Right ventricle myocardium inferior (tissue), 1 donor: ENCODE measurements at places on chromosomes 1 and 21. TPM values are rescaled to one million over a fixed set of nuclear protein-coding genes. Genes with fewer than 3 reads are reported as not detected.
A peak's percentile ranks its signal among the peaks of the same experiment; 100 is the strongest.

DNA sequence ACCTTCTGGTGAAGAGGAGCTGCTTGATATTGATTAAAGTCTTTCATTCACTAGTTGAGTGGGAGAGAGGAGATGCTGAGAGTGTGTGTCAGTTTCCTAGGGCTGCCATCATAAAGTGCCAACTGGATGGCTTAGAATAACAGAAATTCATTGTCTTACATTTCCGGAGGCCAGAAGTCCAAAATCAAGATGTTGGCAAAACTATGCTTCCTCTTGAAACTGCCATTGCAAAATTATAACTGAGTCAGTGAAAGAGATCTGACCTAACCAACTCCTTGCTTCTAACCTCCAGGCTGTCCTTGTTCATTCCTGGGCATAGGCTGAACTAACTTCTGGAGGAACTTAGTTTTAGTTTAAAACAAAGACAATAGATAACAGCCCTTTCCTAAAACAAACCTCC is 47.1 kb downstream of the PTGS2 start:
- DNase-seq = no peak

DNA sequence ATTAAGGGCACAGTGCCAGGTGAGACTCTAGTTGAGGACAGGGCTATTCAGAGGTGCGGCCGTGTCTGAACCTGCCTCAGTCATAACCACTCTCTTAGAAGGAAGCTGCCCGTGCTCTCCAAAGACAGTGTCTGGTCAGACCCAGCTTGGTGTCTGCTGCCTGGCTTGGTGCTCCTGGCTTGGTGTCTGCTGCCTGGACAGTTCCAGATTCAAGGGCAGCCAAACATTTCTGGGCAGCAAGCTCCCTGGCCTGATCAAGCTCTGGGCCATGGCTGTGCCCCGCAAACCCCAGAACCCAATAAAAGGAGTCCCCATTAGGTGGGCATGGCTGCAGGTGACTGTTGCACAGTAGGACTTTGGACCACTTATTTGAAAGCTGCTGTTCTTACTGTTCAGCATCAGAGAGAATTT is 27.7 kb downstream of the NEK2 start:
- peak; percentile 30 for DNase-seq

DNA sequence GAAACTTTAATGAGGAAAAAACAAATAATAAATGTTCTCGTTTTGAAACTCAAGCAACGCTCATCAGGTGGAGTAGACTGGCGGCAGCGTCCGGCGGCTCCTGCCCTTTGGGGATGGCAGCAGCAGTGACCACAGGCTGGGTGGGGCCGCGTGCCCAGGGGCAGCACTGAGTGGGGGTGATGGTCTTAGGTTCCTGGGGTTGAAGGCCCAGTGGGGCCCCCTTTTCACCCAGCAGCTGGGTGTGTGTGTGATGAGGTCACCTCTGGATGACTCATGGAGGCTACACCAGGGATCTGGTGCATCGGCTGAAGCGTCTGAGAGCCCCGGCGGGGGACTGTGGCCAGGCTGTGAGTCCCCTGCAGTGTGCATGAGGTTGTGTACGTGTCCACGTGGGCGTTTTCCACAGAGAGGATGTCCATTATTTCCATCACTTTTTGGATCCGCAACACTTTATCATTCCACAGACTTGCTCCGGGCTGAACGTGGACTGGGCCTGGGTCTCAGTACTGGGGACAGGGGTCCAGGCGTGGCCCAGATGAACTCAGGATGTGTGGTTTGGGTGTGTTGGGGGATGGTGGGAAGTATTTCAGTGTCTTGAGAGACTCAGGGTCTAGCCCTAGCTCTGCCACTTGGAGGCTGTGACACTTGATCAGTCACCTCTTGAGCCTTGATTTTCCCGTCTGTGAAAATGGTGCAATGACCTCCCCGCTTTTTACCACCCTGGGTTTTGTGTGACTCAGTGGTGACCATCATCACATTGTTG is 25.6 kb downstream of the LDLRAP1 start:
- no peak for DNase-seq

GRCh38 chr1:235741294-235741693 is 91.7 kb upstream of the GNG4 start:
- no peak for DNase-seq

DNA sequence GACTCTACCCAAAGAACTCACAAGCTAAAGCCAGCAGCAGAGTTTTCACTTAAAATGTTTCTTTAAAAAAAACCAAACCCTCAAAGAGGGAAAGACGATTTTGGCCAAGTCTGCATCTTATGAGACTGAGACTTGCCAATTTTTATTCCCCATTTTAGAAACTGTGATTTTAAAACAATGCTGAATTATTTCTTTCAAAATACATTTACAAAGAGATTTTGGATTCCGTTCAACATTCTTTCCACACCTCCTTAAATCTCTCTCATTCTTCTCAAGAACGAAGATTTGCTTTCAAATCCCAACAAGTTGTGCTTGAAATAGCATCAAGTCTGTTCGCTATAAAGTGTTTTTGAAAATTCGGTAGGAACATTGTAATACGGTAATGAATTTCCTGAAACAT is 133.9 kb upstream of the VANGL1 start:
- no peak for DNase-seq

Gene AJAP1
- total RNA-seq = not detected

DNA sequence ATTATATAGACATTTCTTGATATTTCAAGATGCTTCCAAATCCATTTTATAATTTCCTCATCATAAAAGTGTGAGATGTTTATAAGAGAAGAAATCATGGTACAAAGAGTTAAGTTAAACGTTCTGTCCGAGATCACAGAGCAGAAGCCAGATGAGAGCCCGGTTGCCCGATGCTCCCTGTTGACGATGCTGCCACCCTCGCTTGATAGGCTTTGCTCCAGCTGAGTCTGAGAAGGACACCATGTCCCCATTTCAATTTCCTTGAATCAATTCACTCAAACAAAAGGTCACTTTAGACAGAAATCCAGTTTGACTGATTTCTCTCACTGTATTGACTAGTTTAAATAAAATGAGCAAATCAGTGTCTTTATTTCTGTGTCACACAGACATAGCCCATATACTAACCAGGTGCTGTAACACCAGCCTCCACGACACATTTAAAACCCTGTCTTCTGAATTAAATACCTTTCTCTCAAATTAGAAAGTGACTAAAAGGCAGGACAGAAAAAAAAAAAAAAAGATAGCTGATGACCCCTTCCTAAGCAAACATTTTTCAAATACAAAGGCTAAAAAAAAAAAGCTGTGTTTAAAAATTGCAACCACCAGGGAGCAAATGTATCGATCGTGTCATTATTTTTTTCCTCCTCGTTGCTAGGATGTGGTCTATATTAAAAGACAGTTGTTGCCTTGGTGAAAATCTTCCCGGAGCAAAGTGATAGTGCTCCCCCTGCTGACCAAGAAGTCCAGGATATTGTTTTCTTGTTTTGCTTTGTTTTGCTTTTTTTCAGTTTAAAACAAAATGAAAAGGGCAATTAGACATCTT is 35.2 kb downstream of the DNASE2B start:
- no peak for DNase-seq

Gene CHODL
- total RNA-seq = 0.14 TPM

DNA sequence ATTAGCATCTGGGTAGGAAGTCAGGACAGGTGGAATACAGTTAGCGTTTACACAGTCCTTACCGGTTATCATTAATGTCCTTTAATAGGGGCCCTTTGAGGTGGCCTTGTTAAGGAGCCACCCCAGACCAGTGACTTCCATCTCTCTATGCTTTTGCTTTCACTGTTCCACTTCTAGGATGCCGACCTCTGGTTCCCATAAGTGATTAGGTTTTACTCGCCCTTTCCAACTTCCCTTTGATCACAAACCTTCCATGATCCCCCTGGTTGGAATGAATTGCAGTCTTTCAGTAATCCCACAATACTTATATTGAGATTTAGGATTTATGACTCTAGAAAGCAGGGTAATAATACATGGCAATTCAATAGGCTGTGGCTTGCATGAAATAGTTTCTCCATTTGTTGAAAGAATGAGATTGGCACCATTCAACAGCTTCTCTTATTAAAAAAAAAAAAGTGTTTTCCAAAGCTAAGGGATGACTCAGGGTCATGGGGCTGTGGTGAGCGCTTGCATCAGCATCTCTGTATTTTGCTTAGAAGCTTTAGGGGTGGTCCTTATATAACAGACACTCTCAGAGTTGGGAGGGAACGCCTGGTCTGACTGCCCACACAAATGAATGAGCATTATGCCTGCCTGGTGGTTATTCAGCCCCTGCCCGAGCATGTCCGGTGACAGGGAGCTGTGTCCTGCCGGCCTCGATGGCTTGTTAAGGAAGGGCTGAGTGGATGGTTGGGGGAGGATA is 110.5 kb downstream of the CNIH3 start:
- no peak for DNase-seq

GRCh38 chr1:31633117-31633516 is 11.6 kb downstream of the PEF1 start:
- DNase-seq = no peak

Gene GJA8
- total RNA-seq = not detected

DNA sequence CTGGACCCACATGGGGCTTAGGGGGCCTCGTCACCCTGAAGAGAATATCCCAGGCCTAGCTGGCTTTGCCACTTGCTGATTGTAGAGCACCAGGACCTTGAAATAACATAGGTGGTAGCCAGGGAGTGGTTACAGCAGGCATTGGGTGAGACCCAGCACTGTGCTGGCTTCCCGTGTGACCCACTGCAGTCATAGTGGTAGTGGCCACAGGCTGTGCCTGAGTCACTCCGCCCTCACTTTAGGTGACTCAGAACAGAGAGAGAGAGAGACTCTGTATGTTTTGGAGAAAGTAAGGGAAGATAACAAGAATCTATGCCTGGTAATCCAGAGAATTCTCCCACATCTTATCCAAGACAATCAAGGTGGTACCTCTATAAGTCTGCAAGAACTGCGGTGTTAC is 98.7 kb upstream of the LHX8 start:
- no peak for DNase-seq

GRCh38 chr1:216731562-216731961 is 8.3 kb upstream of the ESRRG start:
- no peak for DNase-seq

Gene MTF1
- 8.1 TPM for total RNA-seq

Gene TAS1R1
- not detected for total RNA-seq

Gene ELAVL4
- total RNA-seq = not detected

Gene RAB42
- 1.6 TPM for total RNA-seq

DNA sequence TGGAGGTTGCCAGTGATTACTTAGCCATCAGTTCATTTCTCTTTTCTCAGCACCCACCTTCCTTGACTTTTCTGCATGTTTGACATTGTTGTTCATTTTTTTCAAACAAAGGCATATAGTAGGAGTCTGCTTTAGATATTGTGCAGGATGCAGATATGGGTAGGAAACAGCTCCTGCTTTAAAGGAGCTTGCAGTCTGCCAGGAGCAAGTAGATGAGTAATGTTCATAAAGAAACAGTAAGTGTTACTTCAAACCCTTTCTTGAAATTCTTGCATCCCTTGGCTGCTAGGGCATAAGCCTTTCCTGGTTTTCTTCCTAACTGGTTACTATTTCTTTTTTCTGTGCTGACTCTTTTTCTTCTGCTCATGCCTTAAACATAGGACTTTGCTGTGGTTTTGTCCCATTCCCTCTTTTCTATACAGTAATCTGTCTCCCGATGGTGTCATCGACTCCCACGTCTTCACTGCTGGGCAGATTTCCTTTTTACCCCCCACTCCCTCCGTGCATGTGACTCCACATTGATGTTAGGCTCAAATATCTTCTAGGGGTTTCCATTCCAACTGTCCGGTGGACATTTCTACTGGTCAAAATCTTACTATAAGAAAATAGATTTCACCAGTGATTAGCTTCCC is 20.4 kb downstream of the PTGFRN start:
- DNase-seq = no peak

DNA sequence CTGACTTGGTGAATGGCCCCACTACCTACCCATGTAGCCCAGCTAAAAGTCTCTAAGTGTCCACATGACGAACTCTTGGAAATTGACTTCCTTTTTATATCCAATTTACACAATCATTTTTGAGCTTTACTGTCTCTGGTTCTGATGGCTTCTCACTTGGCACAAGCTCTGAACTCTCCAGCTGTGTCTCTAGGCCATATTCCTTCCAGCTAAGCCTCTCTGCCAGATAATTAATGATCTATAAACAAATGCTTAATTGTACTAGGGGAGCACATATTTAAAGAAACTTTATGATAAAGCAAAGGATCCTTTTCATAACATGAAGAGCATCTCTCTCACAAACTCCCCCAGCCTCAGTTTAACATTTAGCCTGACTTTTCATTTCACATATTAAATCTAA is 16.3 kb upstream of the BEND5 start:
- no peak for DNase-seq

DNA sequence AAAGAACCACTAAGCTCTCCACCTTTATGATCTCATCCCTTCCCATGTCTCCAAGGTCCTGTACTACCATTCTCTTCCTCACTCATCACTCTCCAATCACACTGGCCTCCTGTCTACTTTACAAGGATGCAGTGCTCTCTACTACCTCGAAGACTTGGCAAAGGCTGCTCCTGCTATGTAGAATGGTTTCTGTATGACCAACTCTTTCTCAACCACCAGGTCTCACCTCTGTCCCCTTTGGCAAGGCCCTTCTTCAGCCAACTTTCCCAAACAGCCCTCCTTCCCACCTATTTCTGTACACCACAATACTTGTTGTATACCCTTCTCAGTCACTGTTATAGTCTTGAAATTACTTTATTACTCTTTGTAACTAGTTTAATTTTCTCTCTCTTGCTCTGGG is 41.2 kb downstream of the FYB2 start:
- DNase-seq = no peak

GRCh38 chr1:75502776-75503175 is 108.1 kb downstream of the SLC44A5 start:
- DNase-seq = no peak

GRCh38 chr1:163027610-163028009 is 41.6 kb upstream of the RGS4 start:
- DNase-seq = no peak

DNA sequence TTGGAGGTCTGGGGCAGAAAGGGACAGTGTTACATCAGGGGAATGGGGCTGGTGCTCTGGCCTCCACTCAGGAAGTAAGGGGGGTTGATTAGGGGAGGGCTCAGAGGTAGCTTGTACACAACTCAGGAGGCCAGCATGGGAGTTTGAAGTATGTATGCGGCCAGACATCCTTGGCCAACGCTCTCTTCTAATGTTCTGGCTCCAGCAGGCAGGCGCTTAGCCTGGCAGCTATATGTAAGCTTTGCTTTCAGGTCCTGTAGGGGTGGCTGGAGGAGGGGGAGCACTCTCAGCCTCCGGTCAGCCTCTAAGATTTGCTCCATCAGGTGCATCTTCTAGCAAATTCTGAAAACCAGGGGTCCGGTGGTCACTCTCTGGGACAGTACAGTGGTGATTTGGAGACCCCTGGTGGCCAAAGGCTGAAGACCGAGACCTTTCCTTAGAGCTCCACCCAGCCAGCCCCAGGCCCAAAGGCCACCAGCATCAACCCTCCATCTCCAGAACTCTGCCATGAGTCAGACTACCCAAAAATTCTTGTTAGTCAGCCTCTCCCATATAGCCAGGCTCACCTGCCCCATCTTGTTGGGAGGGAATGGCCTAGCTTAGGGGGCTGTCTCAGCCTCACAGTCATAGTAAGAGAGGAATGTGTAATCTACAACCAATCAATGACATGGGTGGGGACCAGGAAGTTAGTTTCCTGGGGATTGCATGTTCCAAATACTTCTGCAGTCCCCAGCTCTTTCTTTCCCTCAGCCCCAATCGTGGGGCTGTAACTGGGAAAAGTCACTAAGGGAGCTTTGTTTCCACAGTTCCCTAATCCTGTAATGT is 9.7 kb upstream of the COL8A2 start:
- DNase-seq = no peak
